ENCODE measurements at places on chromosomes 16 and 17.

DNA sequence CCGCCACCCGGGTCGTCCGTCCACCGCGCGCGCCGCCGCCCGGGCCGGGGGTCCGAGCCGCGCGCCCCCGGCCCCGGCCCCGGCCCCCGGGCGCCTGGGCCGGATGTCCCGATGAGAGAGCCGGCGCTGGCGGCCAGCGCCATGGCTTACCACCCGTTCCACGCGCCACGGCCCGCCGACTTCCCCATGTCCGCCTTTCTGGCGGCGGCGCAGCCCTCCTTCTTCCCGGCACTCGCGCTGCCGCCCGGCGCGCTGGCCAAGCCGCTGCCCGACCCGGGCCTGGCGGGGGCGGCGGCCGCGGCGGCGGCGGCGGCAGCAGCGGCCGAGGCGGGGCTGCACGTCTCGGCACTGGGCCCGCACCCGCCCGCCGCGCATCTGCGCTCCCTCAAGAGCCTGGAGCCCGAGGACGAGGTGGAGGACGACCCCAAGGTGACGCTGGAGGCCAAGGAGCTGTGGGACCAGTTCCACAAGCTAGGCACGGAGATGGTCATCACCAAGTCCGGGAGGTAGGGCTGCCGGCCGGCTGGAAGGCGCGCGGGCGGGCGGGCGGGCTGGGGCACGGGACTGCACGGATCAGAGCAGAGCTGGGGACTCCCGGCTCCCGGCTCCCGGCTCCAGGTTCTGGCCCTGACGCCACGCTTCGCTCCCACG lies 548 bp downstream of the TBX2 start:
- DNase-seq, result no peak

- DNase-seq, result no peak
Measured at GRCh38 chr16:80997964-80998620, 8.6 kb downstream of the CMC2 start.

DNA sequence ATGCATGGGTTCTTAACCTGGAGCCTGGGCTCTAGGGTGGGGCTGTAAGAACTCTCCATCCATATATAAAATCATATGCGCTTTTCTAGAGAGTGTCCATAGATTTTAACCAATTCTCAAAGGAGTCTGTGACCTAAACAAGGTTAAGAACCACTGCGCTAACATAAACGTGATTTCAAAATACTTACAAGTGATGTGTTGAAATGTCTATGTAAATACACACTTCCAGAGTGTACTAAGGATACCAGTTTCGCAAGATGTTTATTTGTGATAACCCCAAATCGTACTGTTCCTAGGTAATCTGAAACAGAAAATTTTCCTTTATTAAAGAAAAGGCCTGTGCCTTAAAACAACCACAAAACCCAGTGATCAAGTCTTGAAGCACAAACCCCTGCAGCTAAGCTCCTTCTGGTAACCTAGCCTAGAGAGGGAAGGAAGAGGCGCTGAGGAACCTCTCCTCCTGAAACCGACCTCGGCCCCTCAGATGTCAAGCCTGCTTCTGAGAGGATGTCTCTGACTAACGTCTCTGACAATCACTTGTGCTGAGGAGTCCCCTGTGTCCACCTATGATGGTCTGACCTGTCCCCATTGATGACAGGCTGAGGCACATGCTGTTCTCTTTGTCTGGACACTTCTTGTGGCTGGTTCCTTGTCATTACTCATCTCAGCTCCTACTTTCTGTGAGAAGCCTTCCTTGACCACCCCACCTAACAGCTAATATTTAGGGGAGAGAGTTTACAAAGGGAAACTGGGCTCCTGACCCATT lies 32.2 kb downstream of the SNN start:
- no peak for DNase-seq

- no peak for DNase-seq
Measured at GRCh38 chr16:59878479-59878878, 1144.4 kb upstream of the GOT2 start.

GRCh38 chr17:44367231-44367979 lies 3.8 kb upstream of the FAM171A2 start:
- peak; percentile 48 for DNase-seq

DNA sequence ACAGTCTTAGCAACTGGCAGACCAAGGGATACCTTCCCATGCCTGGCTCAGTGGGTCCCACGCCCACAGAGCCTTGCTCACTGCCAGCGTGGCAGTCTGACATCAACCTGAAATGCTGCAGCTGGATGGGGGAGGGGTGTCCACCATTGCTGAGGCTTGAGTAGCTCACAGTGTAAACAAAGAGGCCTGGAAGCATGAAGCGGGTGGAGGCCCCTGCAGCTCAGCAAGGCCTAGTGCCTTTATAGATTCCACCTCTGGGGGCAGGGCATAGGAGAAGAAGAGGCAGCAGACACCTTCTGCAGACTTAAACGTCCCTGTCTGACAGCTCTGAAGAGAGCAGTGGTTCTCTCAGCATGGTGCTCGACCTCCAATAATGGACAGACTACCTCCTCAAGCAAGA lies 263.2 kb downstream of the KIF2B start:
- DNase-seq, result no peak

DNA sequence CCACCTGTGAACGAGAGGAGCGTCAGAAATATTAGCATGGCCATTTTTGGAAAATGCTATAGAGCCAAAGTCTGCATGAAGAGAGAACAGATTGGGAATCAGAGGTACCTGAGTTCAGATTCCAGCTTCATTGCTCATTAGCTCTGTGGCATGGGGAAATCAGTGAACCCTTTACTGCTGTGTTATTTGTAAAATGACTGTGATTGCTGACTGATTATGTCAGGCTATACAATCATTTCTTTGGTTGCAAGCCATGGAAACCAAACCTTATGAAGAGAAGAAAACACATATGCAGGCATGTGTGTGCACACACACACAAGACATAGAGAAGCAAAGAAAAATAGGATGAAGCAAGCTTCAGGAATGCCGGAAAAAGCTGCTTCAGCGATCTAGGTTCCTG lies 101.4 kb upstream of the HSBP1 start:
- no peak for DNase-seq

- DNase-seq, result no peak
Measured at GRCh38 chr17:9788601-9789000, 2.8 kb downstream of the DHRS7C start.

DNA sequence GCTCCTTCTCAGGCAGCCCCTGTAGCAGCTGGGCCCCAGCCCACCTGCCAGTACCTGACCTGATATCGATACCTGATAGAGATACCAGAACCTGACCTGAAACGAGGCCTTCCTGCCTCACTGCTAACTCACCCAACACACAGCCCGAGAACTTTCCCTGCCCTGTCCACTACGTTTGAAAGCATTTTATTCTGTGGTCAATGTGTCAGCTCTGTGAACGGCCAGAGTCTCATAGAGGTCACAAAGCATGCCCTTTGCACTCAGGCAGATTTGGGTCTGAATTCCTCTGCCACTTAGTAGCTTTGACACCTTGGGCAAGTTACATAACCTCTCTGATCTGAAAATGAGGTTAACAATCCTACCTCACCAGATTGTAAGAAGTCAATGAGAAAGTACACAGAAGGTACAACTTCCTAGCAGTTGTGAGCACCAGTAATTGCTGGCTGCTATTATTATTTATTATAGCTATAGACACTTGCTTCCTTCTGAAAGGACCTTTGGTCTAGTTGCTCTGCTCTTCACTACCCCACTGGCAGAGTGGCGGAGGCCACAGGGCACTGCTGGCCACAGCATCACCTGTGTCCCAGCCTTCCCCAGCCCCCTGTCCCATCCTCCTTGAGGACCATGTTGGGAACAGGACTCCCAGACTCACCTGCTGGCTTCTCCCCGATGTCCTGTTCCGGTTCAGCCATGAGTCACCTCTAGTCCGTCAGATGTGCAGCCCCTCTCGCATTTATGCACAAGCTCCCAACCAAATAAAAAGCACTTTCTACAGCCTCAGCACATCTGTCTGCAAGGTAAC lies 895 bp downstream of the ANKRD40CL start:
- DNase-seq, result no peak

DNA sequence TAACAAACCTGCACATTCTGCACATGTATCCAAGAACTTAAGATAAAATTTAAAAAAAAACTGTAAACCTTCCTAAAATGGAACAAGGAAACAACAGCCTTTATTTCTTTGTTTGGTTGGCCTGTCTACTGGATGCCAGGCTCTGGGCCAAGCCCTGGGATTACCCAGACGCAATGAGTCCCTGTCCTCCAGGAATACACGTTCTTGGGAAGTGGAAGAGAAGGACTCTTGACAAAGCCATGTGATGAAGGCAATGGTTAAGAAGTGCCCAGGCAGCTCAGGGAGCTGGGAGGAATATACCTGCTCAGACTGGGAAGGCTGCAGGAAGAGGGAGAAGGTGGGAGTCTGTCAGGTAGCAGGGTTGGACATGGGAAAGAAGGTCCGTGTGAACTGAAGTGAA lies 115.4 kb downstream of the AXIN2 start:
- DNase-seq, result no peak

GRCh38 chr17:75504347-75505151 lies 10.8 kb downstream of the CASKIN2 start:
- no peak for DNase-seq

DNA sequence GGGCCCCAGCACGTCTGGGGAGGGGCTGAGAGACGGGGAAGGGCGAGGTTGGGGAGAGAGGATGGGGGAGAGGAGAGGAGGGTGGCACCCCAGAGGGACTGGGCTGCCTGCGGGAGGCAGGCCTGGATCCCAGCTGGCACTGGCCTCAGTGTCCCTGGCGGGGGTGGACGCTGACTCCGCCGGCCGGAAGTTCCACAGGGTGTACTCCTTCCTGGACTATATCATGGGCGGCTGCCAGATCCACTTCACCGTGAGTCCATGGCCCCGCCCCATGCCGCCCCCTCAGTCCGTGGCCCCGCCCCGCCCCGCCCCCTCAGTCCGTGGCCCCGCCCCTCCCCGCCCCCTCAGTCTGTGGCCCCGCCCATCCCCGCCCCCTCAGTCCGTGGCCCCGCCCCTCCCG lies 11.3 kb downstream of the CPNE7 start:
- no peak for DNase-seq

DNA sequence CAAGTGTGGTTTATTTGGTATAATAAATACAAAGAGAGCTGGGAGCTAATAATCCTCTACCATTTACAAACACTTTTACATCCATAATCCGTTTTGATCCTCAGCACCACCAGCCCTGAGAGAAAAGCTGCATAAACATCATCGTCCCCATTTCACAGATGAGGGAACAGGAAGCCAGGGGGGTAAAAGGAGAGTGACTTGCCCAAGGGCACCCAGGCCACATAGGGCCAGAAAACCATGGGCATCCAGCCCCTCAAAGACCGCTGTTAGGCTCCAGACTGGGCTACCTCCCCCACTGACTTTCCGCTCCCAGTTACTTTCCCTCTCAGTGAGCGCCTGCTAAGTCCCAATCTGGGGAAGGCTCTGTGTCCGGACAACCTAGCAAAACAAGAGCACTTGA lies 6.7 kb downstream of the STX1B start:
- DNase-seq, result no peak

DNA sequence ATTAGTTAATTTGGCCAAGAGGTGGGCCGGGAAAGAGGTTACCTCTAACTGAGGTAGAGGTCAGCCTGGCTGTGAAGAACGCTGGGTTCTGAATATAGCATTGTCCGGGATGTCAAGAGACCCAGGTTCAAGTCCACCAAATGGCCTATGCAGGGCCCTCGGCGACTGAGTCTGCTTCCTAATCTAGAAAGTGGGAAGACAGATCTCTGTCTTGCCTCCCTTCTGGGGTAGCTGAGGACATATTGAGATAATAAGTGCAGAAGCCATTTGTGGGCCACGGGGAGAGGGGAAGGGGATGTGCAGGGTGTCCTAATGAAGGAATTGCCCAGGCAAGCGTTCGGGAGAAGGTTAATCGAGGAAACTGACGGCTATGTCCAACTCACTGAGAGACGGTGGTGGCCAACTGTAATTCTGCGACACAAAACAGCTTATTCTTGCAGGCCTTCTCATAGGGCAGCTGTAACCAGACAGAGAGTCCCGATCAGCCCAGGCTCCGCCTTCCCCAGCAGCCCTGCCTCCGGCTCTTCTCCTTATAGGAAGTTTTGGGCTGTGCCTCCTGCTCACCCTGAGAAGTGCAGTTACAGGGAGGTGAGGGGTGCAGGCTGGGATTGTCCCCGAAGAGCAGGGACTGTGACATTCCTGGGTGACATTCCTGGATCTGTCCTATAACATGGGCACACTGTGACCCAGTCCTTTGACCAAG lies 15.9 kb downstream of the HASPIN start:
- DNase-seq, result no peak

DNA sequence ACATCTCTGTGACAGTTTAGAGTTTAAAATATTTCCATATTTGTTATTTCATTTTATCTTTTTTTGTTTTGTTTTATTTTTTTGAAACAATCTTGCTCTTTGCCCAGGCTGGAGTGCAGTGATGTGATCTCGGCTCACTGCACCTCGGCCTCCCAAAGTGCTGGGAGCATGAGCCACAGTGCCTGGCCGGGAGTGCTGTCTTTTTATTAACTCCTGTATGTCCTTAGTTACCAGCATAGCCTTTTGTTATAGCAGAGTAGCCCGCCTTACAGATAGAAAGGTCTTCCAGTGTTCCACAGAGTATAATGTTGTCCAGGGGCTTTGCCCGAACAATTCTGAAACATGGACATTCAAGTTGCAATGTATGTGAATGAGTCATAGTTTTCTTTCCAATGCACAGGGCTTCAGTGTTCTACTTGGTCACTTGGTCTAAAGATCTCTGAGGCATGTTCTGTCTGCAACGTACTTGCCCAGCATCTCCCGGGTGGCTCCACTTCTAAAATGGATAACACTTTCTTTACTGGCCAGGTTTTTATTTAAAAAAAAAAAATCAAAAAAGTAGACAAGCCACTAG lies 125.6 kb downstream of the KCNJ18 start:
- no peak for DNase-seq

GRCh38 chr16:69561901-69562300 lies 3.9 kb upstream of the NFAT5 start:
- no peak for DNase-seq

DNA sequence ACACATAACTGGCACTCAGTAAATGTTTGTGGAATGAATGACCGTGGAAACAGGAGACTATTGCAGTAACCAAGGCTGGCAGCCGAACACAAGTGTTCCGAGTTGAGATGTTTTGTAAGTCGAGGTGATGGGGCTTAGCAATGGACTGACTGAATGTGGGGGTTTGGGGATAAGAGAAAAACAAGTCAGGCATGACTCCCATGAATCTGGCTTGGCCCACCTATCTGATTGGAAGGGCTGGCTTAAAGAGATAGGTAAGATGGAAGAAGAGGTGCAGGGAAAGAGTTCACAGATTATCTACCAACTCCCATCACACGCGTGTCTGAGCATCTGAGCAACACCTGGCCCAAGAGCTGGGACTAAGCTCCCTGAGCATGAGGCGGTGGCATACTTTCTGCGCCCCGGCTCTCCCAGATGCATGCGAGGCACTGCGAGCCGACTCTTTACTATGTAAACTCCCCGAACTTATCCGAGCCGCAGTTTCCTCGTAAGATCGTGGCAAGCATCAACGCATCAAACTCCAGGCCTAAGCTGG lies 539 bp downstream of the IFT20 start:
- no peak for DNase-seq

DNA sequence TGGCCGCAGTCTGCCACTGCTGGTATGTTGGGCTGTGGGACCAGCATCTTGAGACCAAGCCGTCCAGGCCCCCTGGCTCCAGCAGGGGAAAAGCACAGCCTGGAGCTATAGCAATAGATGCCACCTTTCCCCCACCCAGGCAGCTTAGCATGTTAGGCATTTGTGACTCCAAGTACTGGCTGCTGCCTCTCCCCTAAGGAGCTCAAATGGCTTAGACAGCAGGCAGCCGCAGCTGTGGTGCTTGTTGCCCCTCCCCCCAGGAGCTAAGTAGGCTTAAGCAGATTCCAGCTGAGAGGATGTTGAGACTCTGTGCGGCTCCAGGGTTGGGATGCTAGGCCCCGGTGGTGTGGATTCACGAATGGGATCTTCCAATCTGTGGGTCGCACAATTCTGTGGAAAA lies 88.8 kb upstream of the ANKFN1 start:
- no peak for DNase-seq
